ENCODE measurements at places on chromosomes 4 and X.

DNA sequence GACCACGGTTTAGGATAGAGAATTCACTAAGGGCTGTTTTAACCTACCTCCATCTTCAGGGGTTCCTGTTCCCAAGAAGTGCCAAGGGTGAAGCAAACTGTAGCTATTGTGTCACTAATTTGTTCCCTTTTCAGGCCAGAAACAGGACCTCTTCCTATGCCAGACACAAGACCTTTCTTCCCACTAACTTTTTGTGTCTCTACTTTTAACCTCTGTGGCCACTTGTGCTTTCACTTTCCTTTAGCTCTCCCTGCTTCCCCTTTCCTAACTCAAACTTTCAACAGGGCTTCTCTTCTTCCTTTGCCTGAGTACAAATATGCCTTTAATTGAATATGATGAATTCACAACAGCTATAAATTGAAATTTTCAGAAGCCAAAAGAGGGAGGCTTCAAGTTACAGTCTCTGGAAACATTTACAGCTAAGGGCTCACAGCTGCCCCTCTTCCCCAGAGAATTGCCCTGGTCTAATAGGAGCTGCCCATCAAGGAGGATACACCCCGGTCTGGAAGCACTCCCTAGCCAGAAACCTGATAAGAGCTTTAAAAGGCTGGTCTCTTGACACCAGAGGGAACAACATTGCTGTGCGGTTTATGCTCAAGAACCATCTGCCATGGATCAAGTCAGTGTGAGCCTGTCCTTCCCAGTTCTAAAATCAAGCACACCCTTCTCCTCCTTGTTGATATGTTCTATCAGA is 61.7 kb upstream of the PLS3 start:
- DNase-seq, result no peak

DNA sequence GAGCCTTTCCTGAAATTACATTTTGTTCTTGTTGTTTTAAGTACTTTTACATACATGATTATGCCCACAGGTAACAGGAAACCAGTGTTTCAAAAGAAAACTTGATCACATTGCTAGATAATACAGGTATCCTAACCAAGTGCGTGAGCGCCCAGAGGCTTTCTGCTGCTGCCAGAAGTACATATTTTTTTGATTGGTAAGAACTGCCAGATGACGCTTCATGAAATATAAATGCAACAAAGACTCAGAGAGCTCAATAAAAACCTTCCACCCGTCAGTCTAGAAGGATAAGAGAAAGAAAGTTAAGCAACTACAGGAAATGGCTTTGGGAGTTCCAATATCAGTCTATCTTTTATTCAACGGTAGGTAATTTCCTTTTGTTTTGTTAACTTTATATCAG is at the start of gene EPGN:
TSS of gene EPGN (plus strand) at position 256 of the 400 bp plus-strand sequence. CDS start at position 320, 64 bp downstream.
- peak; percentile 28 for DNase-seq

GRCh38 chrX:16444353-16444752 is 205.6 kb upstream of the S100G start:
- DNase-seq, result no peak

- DNase-seq, result no peak
Observed at GRCh38 chr4:172096786-172097185, 283.6 kb downstream of the GALNTL6 start.

DNA sequence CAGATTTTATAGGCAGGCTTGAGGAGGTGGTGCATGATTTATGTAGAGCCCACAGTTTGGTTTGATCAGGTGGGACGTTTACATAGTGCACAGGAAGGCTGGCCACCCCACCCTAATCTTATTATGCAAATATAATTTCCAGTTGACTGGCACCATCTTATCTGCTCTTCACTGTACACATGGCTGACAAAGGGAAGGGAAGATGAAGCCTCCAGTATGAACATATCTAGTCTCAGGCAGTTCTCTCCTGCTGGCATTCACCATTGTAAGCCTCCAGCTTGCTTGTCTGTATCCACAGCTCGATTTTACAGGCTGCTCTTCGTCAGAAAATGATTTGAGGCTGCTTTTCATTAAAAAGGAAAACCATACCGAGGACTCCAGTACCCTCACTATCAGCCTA is 278.3 kb downstream of the TECRL start:
- DNase-seq, result no peak

- peak; percentile 20 for DNase-seq
Observed at GRCh38 chrX:18931972-18932371, 51.9 kb downstream of the PHKA2 start.

DNA sequence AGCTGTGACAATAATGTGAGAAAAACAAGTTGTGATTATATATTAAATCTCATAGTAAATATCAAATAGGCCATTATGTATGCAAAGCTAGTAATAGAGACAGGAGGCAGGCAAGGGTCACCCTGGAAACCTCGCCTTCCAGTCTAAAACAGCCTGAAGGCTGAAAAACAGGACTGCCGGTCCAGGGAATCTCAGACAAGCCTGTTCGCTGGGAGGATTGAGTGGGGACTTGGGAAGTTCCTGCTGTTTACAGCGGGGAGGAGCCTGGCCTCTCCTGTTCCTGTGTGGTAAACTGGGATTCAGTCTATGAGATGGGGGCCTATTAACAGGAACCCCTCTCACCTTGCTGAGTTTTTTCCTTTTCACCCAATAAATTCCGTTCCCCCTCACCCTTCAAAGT is 2317.3 kb downstream of the PCDH7 start:
- DNase-seq, result no peak

DNA sequence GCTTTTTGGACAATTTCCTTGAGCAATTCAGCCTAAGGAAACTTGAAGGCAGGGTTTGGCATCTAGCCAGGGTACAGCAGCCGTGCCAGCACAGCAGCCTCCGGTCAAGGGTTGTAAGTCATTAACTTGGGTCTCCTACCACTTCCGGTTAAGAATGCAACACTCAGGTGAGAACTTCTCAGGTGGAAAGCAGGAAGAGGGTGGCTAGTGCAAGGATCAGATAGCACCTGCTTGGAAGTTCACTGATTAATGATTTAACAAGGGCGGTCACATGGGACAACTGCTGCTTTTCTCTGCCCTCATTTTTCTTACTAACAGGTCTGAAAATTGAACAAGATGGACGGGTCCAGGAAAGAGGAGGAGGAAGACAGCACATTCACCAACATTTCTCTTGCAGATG is 30.1 kb upstream of the SCOC start:
- DNase-seq, result no peak

- no peak for DNase-seq
Observed at GRCh38 chrX:7711167-7711566, 131.8 kb upstream of the VCX start.

GRCh38 chr4:168815379-168816345 is 194.4 kb downstream of the CBR4 start:
- DNase-seq, result no peak

GRCh38 chr4:153573881-153574802 is 108.0 kb downstream of the TMEM131L start:
- peak; percentile 86 for DNase-seq

DNA sequence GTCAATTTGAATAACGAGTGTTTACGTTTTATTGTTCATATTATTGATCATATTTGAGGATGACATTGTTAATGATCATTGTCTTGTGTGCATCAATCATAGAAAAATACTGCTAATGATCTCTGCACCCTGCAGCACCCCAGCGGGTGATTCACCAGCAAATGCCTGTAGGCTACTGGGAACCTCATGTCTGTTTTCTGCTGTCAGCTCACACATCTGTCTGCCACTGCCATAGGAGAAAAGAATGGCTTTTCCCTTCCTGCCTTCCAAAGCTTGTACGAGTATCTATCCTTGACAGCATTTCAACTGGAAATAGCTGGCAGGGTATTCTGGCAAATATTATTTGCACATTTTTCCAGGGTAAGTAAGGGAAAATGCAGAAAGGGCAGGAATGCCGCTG is 272.1 kb upstream of the TRAM1L1 start:
- no peak for DNase-seq

- no peak for DNase-seq
Observed at GRCh38 chr4:126794363-126794762, 838.4 kb upstream of the INTU start.

DNA sequence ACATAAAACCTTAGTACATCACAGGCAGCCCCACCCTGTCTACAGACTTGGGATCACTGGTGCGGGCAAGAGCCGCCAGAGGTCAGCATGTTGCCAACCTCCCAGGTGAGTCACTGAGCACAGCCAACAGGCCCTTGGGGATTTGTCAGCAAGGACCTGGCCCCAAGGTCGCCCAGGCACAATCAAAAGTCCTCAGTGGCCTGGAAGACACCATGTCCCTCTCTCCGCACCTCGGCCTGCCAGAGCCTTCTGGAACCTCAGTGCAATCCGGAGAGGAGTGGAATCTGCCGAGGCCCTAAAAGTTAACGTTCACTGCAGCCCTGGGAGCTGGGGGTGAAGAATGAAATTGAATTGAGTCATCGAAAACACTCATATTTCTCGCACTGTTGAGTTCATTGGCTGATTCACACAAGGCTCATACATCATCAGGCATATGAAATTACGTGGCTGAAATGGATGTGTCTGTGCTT is 74.3 kb downstream of the WFS1 start:
- no peak for DNase-seq

DNA sequence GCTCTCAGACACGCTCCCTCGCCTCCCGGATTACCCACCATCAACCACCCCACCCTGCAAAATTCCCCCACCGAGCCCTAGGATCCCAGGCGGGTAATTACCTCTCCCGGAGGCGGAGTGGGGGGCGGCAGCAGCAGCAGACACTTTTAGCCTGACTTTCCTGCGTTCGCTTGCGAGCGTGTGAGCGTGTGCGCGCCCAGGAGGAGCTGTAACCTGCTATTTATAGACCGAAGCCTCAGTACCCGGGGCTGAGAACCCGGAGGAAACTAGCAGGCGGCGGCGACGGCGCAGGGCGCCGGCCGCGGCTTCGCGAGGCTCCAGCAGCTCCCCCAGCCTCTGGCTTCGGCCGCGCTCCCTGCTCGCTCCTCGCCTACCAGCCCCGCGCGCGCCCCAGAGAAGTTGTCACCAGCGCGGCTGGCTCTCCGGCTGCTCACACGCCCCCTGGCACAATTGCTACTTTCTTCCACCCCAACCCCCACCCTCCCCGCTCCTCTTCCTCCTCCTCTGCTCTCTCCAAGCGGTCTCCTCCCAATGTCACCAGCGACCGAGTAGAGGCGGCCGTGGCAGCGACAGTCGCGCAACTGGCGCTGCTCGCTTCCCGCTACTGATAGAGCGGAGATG is at the start of gene INPP4B:
TSS of gene INPP4B (minus strand) at position 194 of the 621 bp plus-strand sequence.
- DNase-seq, result peak; percentile 81

DNA sequence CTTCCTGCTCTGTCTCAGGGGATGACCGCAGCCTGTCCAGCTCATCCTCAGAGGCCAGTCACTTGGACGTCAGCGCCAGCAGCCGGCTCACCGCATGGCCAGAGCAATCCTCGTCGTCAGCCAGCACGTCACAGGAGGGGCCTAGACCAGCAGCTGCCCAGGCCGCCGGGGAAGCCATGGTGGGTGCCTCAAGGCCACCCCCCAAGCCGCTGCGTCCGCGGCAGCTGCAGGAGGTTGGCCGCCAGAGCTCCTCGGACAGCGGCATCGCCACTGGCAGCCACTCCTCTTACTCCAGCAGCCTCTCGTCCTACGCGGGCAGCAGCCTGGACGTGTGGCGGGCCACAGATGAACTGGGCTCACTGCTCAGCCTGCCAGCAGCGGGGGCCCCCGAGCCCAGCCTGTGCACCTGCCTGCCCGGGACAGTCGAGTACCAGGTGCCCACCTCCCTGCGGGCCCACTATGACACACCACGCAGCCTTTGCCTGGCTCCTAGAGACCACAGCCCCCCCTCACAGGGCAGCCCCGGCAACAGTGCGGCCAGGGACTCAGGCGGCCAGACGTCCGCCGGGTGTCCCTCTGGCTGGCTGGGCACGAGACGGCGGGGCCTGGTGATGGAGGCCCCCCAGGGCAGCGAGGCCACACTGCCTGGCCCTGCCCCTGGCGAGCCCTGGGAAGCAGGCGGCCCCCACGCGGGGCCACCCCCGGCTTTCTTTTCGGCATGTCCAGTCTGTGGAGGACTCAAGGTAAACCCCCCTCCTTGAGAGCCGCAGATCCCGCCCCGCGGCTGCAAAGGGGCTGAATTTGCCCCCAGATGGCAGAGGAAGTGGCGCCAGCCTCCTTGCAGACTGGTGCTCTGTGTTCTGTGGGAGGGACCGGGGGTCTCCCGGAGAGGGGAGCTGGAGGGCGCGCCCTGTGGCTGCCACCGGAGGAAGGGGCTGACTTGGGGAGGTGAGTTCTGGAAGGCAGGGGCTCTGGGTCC is 29.9 kb downstream of the DOK7 start:
- no peak for DNase-seq

- no peak for DNase-seq
Observed at GRCh38 chr4:2691952-2692435, 64.1 kb downstream of the TNIP2 start.

DNA sequence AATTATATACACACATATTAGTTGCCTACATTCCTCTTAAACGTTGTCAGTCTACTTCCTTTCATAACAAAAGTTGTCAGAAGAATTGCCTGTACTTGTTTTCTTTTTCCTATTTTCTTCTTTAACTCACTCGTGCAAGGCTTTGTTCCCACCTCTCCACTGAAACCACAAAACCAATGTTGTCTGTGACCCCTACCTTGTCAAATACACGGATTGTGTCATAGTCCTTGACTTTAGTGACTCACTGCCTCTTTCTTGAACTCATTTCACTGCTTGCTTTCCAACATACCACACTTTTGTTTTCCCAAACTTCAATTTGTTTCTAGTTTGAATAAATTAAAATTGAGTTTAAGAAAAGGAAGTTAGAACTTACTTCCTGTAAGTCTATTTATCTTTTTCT is 283.9 kb upstream of the AGA start:
- no peak for DNase-seq

GRCh38 chr4:108954880-108955279 is 192.0 kb upstream of the ETNPPL start:
- no peak for DNase-seq

- peak; percentile 63 for DNase-seq
Observed at GRCh38 chr4:88457307-88458103, 586 bp downstream of the HERC5 start.

DNA sequence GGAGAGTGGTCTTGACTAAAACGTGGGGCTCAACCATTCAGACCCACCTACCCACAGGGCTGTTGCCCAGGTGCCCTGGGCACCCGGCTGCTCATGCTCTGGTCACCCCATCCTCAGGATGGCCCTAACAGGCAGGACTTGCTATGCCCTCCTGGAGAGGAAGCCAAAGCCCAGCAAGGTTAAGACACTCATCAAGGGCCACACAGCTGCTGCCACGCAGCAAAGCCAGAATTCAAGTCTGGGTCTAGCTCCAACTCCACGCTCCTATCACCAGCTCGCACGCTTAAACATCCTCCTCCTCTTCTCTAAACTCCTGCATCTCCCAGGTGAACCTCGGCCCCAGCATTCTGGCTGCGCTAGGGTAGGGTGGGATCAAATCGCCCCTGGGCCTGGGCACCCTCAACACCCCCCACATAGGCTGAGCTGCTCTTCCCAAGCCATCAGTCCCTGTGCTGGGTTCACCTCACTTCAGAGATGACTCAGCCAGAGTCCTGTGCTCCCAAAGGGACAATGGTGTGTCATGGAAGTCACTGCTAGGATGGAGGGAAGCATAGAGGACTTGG is 54.1 kb downstream of the PPP2R2C start:
- DNase-seq, result no peak

DNA sequence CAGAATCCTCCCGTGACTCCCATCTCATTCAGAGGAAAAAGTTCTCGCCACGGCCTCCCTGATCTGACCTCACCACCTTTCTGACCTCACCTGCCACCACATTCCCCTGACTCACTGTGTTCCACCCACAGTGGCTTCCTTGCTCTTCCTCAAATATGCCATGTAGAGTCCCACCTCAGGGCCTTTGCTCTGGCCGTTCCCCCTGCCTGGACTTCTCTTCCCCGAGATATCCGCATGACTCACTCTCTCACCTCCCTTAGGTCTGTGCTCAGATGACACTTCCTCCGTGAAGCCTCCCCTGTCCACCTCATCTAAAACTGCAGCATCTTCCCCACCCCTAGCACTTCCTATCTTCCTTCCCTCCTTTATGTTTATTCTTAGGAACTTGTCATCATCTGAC is 7.2 kb upstream of the TSPYL2 start:
- DNase-seq, result peak; percentile 35
